ENCODE measurements at places on chromosomes 4 and X.
A peak's percentile ranks its signal among the peaks of the same experiment; 100 is the strongest.

GRCh38 chr4:86630629-86631028, 36.5 kb downstream of the PTPN13 start:
- no peak for DNase-seq

DNA sequence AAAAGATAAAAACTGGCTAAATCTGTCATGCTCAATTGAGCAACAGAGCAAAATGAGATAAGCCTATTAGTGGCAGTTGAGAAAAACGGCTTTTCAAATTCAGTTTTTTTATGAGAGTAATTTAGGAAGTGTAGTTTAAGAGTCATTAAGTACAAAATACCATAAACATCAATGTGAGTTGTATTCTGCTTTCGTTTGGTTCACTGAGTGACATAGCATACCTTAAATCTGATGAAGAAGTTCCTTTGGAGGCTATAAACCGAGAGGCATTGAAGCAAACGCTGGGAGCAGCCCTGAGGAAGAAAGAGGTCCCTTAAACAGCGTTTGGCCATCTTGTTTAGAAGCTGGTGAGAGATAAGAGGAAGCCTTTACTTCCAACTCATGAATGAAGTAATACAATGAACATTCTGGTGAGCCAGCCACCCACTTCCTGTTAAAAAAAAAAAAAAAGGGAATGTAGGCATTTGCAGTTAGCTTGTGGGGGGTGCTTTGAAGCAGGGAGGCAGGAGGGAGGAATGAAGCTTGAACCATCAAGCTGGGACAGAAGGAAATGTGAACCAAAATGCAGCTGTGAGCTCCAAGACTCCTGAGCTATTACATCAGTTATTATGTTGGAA, 132.3 kb downstream of the ZNF330 start:
- DNase-seq, result no peak

DNA sequence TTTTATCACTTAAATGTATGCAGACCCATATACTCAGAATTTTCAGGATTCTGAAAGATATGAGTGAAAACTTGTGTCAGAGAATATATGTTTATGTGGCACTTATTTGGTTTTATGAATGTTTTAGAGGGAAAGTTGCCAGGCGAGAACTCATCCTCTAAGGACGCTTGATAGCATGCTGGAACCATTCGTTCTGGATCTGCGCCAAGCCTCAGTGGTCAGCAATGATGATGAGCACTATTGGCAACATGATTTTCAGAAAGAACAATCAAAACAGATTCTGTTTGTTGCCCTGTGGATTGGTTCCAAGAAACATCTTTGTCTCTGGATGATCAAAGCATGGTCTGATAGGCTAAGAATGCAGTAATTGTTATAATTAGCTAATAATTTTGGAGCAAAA, 32.1 kb upstream of the RAPGEF2 start:
- DNase-seq, result peak; percentile 12

DNA sequence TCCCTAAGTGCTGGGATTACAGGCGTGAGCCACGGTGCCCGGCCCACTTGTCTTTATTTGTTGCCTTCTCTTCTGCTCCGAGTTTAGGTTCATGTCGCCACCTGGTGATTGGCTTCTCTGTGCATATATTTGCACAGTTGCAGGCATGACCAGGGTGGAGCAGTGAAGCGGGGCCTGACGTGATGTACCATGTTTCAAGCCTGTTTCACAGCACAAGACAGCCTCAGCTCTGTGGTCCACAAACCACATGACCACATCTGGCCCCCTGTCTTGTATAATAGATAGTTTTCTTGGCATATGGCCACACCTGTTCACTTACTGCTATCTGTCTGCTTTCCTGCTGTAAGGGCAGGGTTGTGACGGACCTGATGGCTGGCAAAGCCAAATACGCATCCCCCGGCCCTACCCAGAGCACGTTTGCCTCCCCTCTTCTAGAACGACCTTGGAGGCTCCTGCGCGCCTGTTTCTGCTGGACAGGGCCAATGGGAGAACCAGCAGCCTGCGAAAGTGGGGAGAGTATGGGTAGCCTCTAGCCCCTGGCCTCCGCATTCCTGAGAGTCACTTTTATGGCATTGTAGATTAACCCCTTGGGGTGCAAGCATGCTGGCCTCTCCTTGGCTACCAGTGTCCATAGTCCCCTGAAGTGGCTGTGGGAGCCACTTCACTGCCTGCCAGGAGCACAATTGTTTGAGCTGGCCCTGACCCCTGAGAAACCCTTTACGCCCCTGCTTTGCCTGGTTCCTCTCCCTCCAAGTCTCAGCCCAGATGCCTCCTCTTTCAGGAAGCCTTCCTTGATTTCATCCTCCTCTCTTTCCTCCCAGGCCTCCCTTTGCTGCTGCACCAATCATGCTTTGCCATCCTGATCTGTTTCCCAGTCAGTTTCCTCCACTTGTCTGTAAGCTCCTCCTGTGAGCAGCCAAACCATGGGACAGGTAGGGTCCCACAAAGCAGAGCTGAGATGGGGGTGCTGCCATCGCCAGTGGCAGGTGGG, 6.0 kb upstream of the SH3TC1 start:
- DNase-seq, result no peak

DNA sequence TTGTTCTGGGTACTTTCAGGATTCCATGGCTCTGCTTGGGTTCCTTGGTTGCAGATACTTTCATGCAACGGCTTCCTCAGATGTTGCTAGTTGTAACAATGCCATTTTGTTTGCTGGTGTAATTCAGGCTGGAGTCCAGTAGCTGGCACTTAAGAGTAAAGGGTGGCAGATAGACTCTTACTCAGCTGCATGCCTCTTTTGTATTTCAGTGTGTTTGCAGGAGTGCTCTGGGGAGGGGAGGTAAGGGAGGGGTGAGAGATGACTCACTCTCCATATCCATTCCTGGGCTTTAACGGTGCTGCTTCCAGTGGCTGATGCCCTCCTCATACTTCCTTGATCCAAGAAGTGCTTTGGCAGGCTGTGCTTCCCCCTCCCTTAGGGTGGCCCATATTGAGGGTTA, 155.2 kb downstream of the ZNF330 start:
- no peak for DNase-seq

GRCh38 chrX:13491061-13491460, 78.3 kb upstream of the EGFL6 start:
- no peak for DNase-seq

GRCh38 chr4:74117024-74117534, 18.1 kb upstream of the CXCL2 start:
- DNase-seq, result peak; percentile 20

DNA sequence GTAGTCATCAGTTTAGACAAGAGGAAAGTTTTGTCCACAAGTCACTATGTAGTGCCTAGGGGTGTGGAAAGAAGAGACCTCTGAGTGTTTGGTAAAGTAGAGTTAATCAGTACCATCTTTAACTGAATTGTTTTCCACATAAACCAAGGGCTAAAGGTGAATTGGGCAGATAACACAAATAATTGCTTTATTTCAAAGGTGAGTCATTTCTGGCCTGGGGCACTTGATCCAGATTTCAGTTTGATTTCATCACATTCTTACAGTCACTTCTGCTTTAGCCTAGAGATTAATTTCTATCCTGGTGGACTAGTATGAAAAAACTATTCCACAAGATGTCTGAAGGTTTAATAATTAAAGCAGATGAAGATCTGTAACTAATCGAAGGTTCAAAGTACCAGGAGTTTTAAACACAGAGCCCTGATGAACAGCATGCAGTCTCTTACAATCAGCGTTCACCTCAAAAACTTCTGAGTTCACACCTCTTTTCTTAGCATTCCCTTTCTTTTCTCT, 74.5 kb upstream of the BOD1L1 start:
- DNase-seq, result no peak

All from hippocampal formation (tissue), 2 donors.